ENCODE measurements at places on chromosomes 6 and 20. TPM values are rescaled to one million over a fixed set of nuclear protein-coding genes. Genes with fewer than 3 reads are reported as not detected.

- DNase-seq = no peak
Measured at GRCh38 chr20:12874933-12875332, 133.8 kb upstream of the SPTLC3 start.

- DNase-seq = no peak
Measured at GRCh38 chr6:13417431-13417830, 70.0 kb downstream of the GFOD1 start.

PHACTR1 gene
- total RNA-seq = 3.1 TPM

- DNase-seq = no peak
Measured at GRCh38 chr6:106794129-106794528, 164.8 kb downstream of the QRSL1 start.

- no peak for DNase-seq
Measured at GRCh38 chr6:163412341-163412740, 2.2 kb upstream of the QKI start.

DNA sequence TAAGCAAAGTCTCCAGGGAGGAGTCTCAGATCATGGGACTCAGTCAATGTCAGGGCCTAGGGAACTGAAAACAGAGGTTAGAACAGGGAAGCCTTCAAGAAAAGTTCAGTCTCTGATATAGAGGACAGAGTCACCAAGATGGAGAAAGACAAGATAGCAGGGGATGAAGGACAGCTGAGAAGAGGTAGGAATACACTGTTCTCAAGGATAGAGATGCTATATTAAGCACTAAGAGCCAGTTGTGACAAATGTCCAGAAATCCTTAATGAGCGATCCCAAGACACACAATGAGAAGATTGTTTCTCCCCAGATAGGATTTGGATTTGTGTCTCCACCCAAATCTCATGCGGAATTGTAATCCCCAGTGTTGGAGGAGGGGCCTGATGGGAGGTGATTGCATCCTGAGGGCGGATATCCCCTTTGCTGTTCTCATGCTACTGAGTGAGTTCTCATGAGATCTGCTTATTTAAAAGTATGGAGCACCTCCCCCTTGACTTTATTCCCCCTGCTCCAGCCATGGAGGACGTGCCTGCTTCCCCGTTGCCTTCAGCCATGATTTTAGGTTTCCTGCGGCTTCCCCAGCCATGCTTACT, 168.2 kb downstream of the AKAP7 start:
- no peak for DNase-seq

MLIP gene
- total RNA-seq = 0.19 TPM

DNA sequence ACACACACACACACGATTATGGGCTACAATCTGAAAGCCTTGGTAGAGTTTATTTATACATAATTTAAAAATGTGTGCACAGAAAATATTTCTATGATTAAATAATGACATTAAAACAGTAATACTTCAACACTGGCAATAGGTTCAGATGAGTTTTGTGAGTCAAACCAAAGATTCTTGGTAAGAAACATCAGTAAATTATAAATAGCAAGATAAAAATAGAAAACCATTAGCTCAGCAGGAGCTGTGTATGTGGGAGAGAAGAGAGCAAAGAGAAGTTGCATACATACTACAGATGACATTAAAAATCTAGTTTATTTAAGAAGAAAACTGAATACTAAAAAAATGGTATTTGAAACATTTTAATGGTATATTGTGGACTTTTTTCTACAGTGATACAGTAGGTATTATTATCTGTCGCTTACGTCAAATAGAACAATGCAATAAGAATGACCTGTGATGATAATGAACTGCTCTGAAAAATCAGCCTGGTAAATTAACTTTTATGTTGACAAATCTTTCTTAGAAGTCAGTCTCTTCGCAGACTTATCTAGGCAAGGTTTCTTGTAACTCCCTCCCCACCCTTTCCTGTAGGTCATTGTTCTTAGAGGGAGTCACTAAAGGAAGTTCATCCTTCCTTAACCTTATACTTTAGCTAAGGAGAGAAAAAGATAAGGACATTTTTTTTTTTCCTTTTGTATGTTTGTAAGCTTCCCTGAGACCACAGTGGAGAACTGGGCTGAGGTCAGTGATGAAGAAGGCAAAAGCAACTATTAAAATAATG, 149.3 kb downstream of the GJA1 start:
- no peak for DNase-seq

GRCh38 chr20:10505827-10506226, 70.7 kb downstream of the SLX4IP start:
- no peak for DNase-seq

GRCh38 chr6:45724511-45724910, 291.1 kb downstream of the CLIC5 start:
- no peak for DNase-seq

- no peak for DNase-seq
Measured at GRCh38 chr20:45890077-45890984, 677 bp downstream of the NEURL2 start.

SIRPA gene
- total RNA-seq = 3.0 TPM

DNA sequence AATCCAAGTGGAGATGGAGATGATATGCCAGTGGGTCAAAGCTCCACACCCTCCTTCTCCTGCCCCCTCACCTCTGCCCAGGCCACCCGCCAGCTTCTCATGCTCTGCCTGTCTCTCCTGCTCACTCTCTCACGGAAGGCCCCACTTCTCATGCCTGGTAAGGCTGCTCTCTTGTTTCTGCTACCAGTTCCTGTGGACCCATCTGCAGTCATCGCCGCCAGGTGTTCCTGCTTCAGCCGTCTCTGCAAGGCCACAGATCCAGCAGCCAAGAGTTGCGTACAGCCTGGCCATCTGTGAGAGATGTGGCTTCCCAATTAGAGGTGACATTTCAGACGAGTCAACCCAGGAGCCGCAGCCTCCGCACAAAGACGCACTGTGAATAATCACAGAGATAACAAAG, 40.8 kb upstream of the NXT1 start:
- DNase-seq = peak; percentile 13

TSBP1 gene
- not detected for total RNA-seq

GRCh38 chr20:2151858-2152281, 50.2 kb downstream of the STK35 start:
- DNase-seq = no peak

- DNase-seq = no peak
Measured at GRCh38 chr6:163419413-163420288, 5.1 kb downstream of the QKI start.

DNA sequence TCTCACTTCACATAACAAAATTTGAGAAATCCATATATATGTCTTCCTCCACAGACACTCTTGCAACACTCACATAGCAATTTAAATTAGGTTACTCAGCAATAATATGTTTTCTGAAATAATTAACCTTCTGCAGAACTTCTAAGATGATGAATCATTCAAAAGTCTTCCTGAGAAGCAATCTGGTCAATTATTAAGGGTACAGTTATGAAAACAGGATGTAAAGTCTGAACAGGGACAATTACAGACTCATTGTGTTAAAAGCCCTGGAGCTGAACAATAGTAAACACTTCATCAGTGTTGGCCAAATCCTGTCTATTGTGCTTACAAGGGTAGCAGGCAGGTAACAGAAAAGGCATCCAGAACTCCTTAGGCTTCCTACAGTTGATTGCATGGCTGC, 75.4 kb downstream of the FILIP1 start:
- DNase-seq = no peak

DNA sequence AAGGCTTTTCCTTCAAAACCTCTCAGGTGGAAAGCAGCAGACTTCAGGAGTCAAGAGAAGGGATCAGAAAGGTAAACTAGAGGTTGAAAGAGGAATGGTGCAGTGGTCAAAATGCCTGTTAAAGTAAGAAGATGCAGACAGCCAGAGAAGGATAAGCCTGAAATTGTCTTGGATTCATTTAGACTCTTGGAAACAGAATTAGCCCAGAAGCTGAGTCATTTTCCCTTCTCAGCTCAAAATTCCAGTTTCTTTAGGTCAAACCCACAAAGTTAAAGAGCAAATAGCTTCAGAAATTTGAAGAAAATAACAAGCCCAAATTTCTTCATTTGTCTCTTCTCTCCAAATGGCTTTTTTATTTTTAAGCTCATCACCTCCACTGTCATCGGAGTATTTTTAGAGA, 73.9 kb downstream of the DHX35 start:
- no peak for DNase-seq

MRPS18B gene
- 47.9 TPM for total RNA-seq

DNA sequence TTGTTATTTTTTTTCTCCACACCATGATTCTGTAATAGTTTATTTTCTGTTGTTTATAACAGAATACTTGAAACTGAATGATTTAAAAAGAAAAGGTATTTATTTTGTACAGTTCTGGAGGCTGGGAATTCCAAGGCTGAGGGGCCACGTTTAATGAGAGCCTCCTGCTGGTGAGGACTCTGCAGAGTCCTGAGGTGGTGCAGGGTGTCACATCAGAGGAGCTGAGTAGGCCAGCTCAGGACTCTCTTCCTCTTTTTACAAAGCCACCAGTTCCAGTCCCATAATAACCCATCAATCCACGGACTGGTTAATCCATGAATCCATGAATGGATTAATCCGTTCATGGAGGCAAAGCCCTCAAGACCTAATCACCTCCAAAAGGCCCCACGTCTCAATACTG, 71.6 kb downstream of the TFAP2A start:
- DNase-seq = no peak

- no peak for DNase-seq
Measured at GRCh38 chr6:149132336-149132735, 185.2 kb upstream of the TAB2 start.

GRCh38 chr6:147709396-147710272, 201.1 kb downstream of the SAMD5 start:
- DNase-seq = no peak

DNA sequence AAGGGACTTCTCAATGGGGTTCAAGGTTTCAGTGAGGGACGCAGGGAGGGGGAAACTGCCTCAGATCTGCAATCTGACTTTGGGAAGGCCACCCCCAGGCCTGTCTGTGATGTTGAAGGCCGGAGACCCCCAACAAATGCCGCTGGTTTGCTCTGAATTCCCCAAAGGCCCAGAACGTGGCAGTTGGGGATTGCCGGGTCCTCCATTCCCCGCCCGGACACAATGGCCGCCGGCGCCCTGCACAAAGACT, 326 bp upstream of the BCL2L1 start:
- DNase-seq = no peak

DNA sequence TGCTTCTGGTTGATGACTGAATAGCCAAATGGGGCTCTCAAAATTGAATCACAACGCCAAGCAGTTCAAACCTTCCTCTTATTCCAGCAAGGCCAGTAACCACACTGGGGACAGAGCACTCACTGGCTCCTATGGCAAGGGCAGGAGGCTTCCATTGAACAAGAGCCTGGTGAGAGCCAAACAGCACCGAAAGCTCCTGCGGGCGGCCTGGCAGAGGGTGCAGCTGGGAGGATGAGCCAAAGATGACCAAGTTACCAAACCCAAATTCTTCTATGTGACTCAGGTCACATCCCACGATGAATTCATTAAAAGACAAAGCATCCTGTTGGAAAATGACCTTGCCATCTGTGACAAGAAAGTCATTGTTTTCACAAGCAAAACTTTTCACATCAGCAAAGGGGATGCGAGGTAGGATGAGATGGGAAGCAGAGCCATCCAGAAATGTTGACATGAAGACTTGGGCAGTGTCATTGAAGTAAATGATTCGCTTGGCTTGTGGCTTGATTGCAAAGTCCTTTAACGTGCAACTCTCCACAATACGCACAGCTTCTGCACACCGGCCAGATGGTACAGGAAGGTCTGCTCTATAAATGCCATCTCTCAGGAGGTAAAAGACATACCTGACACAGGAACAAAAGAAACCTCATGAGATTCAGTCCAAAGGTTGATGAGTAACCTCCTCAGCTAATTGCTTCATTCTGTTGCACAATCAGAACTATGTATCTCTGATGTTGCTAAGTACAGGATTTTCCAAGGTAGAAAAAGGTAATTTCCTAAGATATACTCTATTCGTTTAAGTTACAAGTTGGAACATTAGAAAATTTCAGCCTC, 36.3 kb downstream of the ROS1 start:
- no peak for DNase-seq

GGTLC1 gene
- total RNA-seq = not detected

DNA sequence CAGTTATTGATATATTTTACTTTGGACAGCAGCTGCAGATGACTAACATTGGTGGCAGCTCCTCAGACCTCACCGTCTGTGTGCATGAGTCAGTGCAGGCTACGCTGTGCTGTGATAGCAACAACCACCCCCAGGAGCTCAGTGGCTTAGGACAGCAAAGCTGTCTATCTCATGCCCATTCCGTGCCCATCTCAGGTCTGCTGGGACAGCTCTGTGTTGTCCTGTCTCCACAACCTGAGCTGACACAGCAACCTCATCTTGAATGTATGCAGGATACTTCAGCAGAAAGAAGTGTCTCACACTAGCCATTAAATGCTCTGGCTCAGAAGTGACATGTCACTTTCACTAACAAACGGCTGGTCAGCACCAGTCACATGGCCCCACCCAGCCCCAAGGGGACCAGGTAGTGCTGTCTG, 47.7 kb downstream of the BANF2 start:
- no peak for DNase-seq

DEF6 gene
- total RNA-seq = 75.7 TPM

- DNase-seq = no peak
Measured at GRCh38 chr20:14521016-14521415, 183.6 kb upstream of the FLRT3 start.

Data from thymus (tissue), 14 donors.